ENCODE measurements at places on chromosomes 12 and 14.

DNA sequence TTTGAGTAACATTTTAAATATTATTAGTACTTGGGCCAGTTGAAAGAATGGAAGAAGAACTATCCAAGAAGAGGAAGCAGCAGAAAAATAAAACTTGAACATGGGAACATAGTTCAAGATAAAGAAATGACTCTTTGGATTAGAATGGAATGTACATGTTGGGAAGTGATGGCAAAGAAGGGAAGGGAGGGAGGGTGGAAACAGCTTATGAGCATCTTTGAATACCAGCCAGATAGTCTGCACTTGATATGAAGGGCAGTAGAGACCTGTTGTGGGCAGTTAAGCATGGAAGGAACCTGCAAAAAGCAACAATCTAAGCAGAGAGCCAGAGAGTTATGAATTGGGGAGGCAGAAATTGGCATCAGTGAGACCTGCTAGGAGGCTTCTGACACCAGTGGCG lies 10.0 kb upstream of the IL22 start:
- DNase-seq: no peak

- no peak for DNase-seq
Observed at GRCh38 chr14:32403688-32404087, 74.6 kb downstream of the AKAP6 start.

DNA sequence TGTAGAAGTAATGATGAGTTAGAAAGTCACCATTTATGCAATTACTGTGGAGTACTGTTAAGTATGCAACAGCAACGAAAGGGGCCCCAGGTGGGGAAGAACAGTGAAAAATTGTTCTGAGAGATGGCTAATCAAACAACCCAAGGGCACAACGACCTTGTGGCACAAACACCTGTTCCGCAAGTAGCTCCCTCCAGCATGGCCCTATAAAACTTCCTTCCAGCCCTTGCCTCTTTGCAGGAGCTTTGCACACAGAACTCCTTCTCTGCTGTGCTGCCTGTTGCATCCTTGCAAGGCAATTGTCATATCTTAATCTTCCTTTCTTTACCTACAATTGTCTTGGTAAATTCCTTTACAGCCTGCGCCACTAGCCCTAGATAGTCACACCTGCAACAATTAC lies 23.2 kb upstream of the ATP23 start:
- no peak for DNase-seq

- no peak for DNase-seq
Observed at GRCh38 chr12:84964048-84964447, 51.4 kb upstream of the SLC6A15 start.

GRCh38 chr12:112482733-112483132 lies 64.0 kb downstream of the PTPN11 start:
- DNase-seq: no peak

- no peak for DNase-seq
Observed at GRCh38 chr12:1502379-1502720, 92.0 kb downstream of the FBXL14 start.

GRCh38 chr12:103657331-103657730 lies 70.3 kb downstream of the STAB2 start:
- no peak for DNase-seq

- no peak for DNase-seq
Observed at GRCh38 chr14:95896498-95897135, 20.0 kb downstream of the TUNAR start.

GRCh38 chr14:96693252-96693820 lies 103.8 kb upstream of the VRK1 start:
- DNase-seq: no peak

GRCh38 chr12:122963941-122964265 lies 2.4 kb downstream of the ABCB9 start:
- no peak for DNase-seq

DNA sequence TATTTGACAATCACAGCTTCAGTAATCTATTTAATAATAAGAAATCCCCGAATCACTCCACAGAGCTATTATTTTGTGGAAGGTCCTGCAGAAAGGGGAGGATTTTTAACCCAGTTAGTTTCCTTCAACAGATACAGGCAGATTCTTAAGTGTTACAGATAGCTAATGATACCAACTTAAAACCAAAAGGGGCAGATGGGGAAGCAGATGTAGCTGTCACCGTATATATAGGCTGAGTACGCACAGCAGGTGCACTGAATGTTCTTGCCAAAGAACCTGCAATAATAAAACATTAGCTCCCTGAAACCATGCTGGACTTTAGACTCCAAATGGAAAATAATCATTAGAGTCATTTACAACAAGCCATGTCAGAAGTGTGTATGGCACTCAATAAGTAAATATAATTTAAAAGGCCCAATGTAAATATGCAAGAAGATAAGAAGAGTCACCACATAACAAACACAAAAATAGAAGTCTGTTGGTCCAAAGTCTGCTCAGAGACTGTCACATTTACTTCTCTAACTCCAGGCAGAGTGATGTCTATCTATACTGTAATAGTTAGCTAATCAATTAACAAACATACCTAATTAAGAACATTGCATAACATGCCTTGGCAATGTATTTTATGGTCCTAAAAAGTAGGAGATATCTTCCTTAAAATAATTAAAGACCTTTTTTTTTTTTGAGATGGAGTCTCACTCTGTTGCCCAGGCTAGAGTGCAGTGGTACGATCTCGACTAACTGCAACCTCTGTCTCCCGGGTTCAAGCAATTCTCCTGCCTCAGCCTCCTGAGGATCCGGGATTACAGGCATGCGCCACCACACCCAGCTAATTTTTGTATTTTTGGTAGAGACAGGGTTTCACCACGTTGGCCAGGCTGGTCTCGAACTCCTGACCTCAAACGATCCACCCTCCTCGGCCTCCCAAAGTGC lies 78.8 kb downstream of the SEC23A start:
- DNase-seq: no peak

GRCh38 chr12:97940629-97941028 lies 478.0 kb downstream of the RMST start:
- DNase-seq: no peak

GRCh38 chr14:97177016-97177415 lies 379.8 kb downstream of the VRK1 start:
- DNase-seq: no peak

GRCh38 chr14:79405512-79405910 lies 805.8 kb downstream of the DIO2 start:
- no peak for DNase-seq
